ENCODE measurements at places on chromosomes 2 and 18. TPM values are rescaled to one million over a fixed set of nuclear protein-coding genes. Genes with fewer than 3 reads are reported as not detected.

Gene GPR45
- not detected for total RNA-seq

Gene ACMSD
- not detected for total RNA-seq

Gene LGALSL
- total RNA-seq, result 3.1 TPM

Gene TSPYL6
- not detected for total RNA-seq

Gene SGPP2
- not detected for total RNA-seq

Gene GLI2
- total RNA-seq, result 0.38 TPM

Gene GREB1L
- 1.2 TPM for total RNA-seq

Gene NCKAP1
- total RNA-seq, result 117 TPM

Gene PFN4
- 0.18 TPM for total RNA-seq

Gene KIAA2012
- not detected for total RNA-seq

Gene CDH19
- 0.09 TPM for total RNA-seq

Data from endothelial cell of coronary artery (primary cell).